Activated T-cell treated with anti-CD3 and anti-CD28 coated beads for 24 hours (primary cell): ENCODE measurements at places on chromosomes 2 and 18.

GRCh38 chr2:181818840-181819239, 72.7 kb upstream of the ITPRID2 start:
- no peak for DNase-seq

- DNase-seq: no peak
These were observed 92.4 kb downstream of the LAMA1 start for GRCh38 chr18:7025194-7025593.

GRCh38 chr2:148903979-148904378, 29.0 kb downstream of the KIF5C start:
- DNase-seq: no peak

DNA sequence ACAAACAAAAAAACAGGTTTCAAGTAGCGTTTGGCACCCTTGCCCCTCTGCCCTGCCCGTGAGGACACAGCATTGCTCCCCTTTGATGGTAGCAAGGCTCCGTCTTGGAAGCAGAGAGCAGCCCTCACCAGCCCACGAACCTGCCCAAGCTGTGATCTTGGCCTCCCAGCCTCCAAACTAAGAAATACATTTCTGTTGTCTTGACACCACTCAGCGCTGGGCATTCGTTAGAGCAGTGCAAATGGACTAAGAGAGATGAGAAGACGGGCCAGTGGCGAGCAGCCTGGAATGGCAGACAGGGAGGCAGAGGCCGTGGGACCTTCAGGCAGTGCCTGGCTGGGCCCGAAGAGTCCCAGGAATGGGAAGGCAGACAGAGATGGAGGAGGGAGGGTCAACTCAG, 109.8 kb downstream of the SH3BP4 start:
- no peak for DNase-seq

DNA sequence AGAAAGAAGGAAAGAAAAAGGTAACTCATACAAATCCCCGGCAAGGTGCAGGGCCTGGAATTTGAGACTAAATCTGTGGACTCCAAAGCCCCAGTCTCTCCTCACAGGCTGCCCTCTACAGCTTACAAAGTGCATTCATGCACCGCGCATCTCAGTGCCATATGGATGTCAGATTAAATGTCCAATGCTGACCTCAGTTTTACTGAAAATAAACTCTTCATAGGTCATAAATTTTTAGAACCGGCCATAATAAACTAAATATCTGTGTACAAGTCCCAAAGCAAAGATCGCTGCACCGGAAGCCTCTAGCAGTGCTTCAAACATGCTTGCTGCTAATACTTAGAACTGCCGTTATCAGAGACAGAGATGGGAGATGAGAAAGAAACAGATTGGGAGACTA, 17.7 kb downstream of the ST6GAL2 start:
- DNase-seq: no peak

DNA sequence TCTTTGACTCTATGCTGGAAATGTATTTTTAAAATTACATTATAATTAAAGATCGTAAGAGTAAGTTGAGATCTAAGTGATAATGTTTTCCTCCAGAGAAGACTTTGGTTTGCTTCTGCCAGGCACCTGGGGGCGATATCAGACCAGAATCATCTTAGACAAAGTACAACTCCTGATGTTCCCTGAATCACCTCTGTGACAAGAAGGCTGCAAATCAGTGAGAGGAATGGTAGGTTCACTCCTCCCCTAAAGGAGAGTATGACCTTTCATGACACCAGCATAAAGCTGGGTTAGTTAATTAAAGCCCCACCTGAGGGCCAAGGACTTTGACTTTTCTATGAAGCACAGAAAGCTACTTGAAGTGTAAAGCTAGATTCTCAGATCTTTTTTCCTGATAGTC, 114.4 kb upstream of the DTNA start:
- no peak for DNase-seq

GRCh38 chr18:35803551-35803950, 168.9 kb upstream of the RMP24 start:
- DNase-seq: no peak

GRCh38 chr18:68461481-68462018, 253.4 kb downstream of the TMX3 start:
- DNase-seq: no peak

- DNase-seq: no peak
These were observed 31.5 kb downstream of the FAP start for GRCh38 chr2:162211732-162212131.

DNA sequence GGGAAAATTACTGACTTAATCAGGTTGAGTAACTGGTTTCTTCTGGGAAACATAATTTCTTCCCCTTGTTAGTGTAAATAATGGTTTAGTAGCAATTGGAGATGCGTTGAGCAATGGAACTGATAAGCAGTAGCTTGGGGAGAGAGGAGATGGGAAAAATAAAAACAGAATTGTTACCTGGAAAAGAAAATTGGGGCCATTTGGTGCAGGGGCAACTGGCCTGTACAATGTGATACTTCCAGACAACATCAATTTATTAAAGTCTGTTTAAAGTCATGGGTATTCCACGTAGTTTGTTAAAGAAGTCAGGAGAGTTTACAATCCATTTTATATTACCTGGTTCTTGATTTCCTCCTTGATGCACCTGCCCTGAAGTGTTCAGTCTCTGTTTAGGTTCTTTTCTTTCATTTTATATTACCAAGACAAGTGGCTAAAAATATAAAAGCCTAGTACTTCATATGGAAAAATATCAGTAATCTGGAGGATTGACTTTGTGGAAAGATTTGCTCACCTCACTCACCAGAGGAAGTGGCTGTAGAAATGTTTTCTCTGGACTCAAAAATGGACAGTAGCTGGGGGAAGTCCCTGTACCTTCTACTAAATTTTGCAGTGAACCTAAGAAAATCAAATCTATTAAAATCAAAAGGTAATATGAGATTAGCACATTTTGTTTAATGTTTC, 161.0 kb downstream of the DDX1 start:
- no peak for DNase-seq

DNA sequence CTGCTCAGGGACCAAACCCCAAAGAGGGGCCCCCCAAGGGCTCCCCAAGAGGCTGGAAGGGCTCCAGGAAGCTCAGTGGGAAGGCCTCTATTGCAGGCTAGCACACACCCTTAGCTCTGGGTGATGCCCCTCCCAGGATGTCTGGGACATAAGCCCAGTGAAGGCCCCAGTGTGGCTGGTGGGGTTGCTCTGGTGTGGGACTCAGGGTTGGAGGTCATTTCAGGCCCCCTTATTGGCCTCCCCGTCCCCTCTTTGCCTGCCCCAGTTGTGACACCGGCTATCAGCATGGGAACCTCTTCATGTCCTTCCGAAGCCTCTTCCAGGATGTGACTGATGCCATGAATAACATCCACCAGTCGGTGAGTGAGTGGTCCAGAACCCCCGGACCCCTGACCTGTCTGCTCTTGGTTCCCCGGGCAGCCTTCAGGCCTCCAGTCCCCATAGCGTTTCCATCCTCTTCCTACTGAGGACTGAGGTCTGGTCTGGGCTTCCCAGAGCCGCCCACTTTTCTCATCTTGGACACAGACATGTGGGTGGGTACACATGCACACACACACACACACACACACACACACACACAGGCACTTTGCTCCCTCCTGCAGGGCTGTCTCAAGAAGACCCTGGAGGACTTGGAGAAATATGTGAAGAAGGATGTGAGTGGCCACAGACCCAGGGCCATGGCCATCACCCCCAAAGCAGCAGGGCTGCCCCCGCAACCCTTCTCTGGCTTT, 2.2 kb downstream of the NT5DC4 start:
- DNase-seq: no peak

GRCh38 chr18:33694593-33694992, 116.6 kb downstream of the ASXL3 start:
- DNase-seq: no peak

GRCh38 chr2:234368861-234369261, 128.0 kb downstream of the ARL4C start:
- DNase-seq: peak; percentile 16

DNA sequence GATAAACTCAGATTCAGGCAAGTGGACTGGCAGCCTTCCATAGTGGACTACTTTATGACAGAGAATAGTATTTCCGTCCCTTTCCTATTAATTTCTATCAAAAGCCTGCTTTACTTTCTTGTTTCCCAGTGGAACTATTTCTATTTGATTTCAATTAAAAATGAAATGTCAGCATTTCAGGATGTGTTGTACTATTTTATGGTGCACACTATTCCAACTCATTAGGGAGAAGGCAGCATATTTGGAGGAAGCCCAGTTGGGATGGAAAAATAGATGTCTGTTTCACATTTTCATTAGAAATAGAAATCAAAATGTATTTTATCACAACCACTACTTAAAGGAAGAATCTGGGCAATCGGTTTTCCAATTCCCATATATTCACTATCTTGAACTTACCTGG, 37.9 kb upstream of the TCF4 start:
- DNase-seq: no peak

GRCh38 chr18:12837747-12838146, 46.3 kb downstream of the PTPN2 start:
- DNase-seq: no peak
